Activated CD4-positive, alpha-beta memory T cell treated with anti-CD3 and anti-CD28 coated beads for 36 hours (primary cell): ENCODE measurements at places on chromosomes 13 and 19.

GRCh38 chr19:19053508-19054314, 10.1 kb upstream of the SLC25A42 start:
- no peak overlapping the region for H3K27ac ChIP-seq
- H3K4me1 ChIP-seq: no peaks in the 10 kb centered on the region
- no peaks in the 10 kb centered on the region for H3K27me3 ChIP-seq
- no peak overlapping the region for H3K4me3 ChIP-seq
- DNase-seq: peak; percentile 58

- H3K4me1 ChIP-seq: peaks cover 30% of the 10 kb centered on the region
- H3K27me3 ChIP-seq: no peaks in the 10 kb centered on the region
- DNase-seq: no peak
- H3K36me3 ChIP-seq: peaks cover 16% of the 10 kb centered on the region
Measured at GRCh38 chr19:23800271-23800670, 41.6 kb upstream of the ZNF681 start.

DNA sequence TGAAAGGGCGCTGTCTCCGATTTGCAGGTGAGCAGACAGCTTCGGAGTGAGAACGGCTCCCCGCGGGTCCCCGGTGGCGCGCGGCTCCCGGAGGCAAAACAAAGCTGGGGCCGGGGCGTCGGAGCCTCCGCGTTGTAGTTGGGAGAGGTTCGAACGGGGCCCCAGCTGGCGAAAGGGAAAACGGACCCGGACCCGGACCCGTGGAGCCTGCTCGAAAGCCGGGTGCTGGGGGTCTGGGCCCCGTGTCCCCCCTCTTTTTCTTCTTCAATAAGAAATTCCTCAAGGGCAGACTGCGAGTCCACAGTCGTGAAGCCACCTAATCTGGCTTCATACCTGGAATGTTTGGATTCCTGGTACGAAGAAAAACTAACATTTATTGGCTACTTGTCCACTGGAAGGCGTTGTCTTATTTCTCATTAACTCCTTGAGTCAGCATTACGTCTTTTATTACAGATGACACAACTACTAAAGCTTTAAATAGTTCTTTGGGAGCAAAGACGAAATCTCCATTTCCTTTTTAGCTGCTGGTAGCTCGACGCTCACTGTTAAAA, 632 bp upstream of the MTIF3 start:
- H3K4me1 ChIP-seq: peaks cover 59% of the 10 kb centered on the region
- no peaks in the 10 kb centered on the region for H3K27me3 ChIP-seq
- H3K27ac ChIP-seq: peak overlapping the region; percentile 95
- peak overlapping the region; percentile 90 for H3K4me3 ChIP-seq
- H3K36me3 ChIP-seq: no peaks in the 10 kb centered on the region

GRCh38 chr13:42899266-42899665, 92.8 kb downstream of the EPSTI1 start:
- H3K27me3 ChIP-seq: no peaks in the 10 kb centered on the region
- no peak overlapping the region for H3K27ac ChIP-seq
- H3K4me1 ChIP-seq: peaks cover 5% of the 10 kb centered on the region
- peaks cover 19% of the 10 kb centered on the region for H3K36me3 ChIP-seq
- H3K4me3 ChIP-seq: no peak overlapping the region
- DNase-seq: peak; percentile 18

GRCh38 chr19:53696951-53697350, 65.2 kb downstream of the DPRX start:
- no peaks in the 10 kb centered on the region for H3K36me3 ChIP-seq
- no peak for DNase-seq
- no peaks in the 10 kb centered on the region for H3K4me1 ChIP-seq
- H3K4me3 ChIP-seq: no peak overlapping the region

- H3K27ac ChIP-seq: peak overlapping the region; percentile 54
- no peak for DNase-seq
- H3K4me1 ChIP-seq: peaks cover 15% of the 10 kb centered on the region
- peak overlapping the region; percentile 29 for H3K4me3 ChIP-seq
- no peaks in the 10 kb centered on the region for H3K36me3 ChIP-seq
Measured at GRCh38 chr19:45163751-45164460, 3.1 kb upstream of the NKPD1 start.

DNA sequence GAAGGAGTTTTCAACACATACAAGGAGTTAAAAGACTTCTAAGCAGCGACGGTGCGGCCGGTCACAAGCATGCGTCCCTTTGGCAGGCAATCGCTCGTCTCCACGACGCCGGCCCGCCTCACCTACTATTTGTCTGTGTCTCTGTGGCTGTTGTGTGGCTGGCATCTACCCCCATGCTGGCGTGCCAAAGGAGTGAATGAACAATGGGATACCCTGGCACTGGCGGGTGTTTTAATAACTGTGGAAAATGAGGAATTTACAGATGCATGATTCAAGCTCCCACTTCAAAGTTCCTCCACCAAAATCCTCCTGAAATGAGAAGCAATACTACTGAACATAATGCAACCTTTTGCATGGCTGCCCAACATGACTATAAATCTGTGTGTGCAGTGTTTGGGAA, 176.6 kb downstream of the KLF5 start:
- H3K4me3 ChIP-seq: no peak overlapping the region
- H3K27me3 ChIP-seq: peaks cover 2% of the 10 kb centered on the region
- DNase-seq: no peak
- H3K36me3 ChIP-seq: no peaks in the 10 kb centered on the region
- peaks cover 9% of the 10 kb centered on the region for H3K4me1 ChIP-seq

DNA sequence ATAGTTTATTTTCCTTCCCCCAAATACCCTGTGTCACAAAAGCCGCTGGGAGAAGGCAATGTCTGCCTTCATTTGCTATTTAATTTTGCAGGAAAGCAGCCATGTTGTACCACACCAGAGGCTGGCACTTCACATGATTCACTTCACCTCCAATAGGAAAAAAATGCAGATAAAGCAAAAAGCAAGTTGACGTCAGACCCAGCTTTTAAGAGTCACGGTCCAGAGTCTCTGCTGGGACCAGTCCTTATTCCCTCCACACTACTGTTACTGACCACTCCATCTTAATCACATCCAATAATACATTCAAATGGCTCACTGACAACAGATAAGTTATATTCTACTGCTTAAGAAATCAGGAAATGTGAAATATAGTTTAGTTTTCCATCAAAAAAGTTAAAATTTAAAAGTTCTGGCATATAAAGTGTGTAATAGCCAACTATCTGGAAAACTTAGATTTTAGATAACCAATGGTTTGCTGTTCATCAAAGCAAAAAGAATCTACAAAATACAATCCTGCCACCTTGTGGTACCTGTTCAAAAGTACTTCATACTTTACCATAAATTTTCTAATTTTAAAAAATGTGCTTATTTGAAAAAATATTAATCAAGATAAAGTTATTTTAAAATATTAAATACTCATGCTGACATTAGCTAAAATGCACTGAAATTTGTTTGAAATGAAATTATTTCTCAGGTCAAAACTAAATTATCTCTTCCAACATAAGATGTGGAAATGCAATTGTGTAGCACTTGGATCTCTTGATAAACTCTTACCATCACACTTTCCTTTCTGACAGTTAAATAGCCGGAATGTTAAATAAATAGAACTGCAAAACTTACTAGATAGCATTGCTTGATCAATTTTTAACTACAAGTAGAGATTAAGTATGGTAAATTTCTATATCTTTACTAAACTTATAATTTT, 97.3 kb downstream of the SERP2 start:
- no peak overlapping the region for H3K27ac ChIP-seq
- H3K4me1 ChIP-seq: no peaks in the 10 kb centered on the region
- H3K36me3 ChIP-seq: no peaks in the 10 kb centered on the region

GRCh38 chr13:97944396-97945029, 9.0 kb upstream of the IPO5 start:
- H3K27me3 ChIP-seq: peaks cover 4% of the 10 kb centered on the region
- no peak overlapping the region for H3K27ac ChIP-seq
- no peak for DNase-seq
- H3K36me3 ChIP-seq: no peaks in the 10 kb centered on the region
- no peak overlapping the region for H3K4me3 ChIP-seq
- H3K4me1 ChIP-seq: peaks cover 5% of the 10 kb centered on the region

- H3K27ac ChIP-seq: no peak overlapping the region
- no peaks in the 10 kb centered on the region for H3K36me3 ChIP-seq
- no peak for DNase-seq
- H3K4me1 ChIP-seq: no peaks in the 10 kb centered on the region
- no peak overlapping the region for H3K4me3 ChIP-seq
Measured at GRCh38 chr13:99828123-99828522, 143.4 kb downstream of the ZIC5 start.

GRCh38 chr19:12777217-12778016, 2.1 kb upstream of the HOOK2 start:
- H3K36me3 ChIP-seq: no peaks in the 10 kb centered on the region
- peak overlapping the region; percentile 76 for H3K4me3 ChIP-seq
- peaks cover 40% of the 10 kb centered on the region for H3K4me1 ChIP-seq

GRCh38 chr13:91297503-91297902, 50.0 kb upstream of the MIR17HG start:
- no peaks in the 10 kb centered on the region for H3K36me3 ChIP-seq
- no peaks in the 10 kb centered on the region for H3K4me1 ChIP-seq
- DNase-seq: no peak
- no peak overlapping the region for H3K27ac ChIP-seq

DNA sequence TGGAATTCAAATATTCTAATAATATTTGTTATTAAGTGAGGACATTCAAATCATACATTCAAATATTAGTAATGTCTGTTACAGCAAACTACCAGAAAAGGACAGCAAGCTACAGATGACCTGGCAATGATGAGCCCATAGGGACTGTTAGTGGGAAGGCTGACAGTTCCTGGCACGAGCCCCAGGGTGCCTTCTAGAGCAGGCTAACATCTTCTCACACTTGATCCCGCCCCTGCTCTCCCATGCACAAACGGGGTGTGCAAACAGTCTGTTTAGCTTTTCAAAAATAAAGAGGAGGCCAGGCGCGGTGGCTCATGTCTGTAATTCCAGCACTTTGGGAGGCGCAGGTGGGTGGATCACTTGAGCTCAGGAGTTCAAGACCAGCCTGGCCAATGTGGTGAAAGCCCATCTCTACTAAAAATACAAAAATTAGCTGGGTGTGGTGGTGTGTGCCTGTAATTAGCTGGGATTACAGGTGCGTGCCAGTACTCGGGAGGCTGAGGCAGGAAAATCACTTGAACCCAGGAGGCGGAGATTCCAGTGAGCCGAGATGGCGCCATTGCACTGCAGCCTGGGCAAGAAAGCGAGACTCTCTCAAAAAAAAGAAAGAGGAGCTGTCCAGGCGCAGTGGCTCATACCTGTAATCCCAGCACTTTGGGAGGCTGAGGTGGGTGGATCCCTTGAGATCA, 9.6 kb upstream of the GARRE1 start:
- no peak for DNase-seq
- no peak overlapping the region for H3K27ac ChIP-seq
- H3K27me3 ChIP-seq: no peaks in the 10 kb centered on the region

GRCh38 chr13:47092202-47092601, 195.3 kb upstream of the HTR2A start:
- H3K36me3 ChIP-seq: no peaks in the 10 kb centered on the region
- H3K27me3 ChIP-seq: no peaks in the 10 kb centered on the region
- DNase-seq: no peak
- no peak overlapping the region for H3K27ac ChIP-seq
- no peak overlapping the region for H3K4me3 ChIP-seq

DNA sequence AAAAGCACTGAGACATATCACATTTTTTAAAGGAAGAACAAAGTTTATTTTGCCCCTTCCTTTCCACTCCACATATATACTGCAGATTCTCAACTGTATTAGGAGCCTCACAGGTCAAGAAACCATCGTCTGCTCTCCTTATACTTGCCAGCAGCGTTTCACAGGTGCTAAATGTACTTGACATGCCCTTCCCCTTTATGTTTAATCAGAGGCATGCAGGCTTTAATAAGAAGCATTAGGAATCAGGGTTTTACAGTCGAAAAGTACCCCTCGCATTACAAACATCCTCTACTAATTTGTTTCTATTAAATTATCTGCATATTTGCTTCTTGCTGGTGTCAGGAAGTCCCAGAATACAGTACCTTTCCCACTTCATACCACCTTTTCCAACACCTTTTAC, 3.7 kb upstream of the RAP2A start:
- H3K27me3 ChIP-seq: peaks cover 3% of the 10 kb centered on the region
- no peak for DNase-seq
- H3K4me1 ChIP-seq: peaks cover 9% of the 10 kb centered on the region
- no peak overlapping the region for H3K4me3 ChIP-seq
- H3K27ac ChIP-seq: no peak overlapping the region
- peaks cover 4% of the 10 kb centered on the region for H3K36me3 ChIP-seq

DNA sequence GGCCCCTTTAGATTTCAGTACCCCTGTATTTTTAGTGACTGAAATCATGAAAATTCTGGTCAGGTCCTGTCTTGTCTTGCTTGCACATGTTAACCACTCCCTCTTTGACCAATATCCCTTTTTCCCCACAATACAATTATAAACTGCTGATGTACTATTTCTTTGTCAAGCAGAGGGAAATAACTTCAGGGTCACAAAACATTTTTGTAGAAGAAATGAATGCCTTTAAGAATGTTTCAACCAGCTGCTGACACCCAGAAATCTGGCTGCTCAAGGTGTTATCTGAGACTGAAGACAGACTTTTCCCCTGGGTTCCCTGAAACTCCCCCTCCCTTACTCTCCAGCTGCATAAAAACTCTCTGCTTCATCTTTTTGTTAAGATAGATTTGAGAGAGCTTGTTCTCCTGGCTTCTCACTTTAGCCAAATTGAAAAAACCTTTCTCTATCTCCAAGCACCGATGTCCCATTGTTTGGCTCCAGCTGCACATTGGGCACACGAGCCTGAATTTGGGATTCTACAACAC, 18.4 kb upstream of the ACOD1 start:
- H3K36me3 ChIP-seq: no peaks in the 10 kb centered on the region
- no peak for DNase-seq
- no peak overlapping the region for H3K4me3 ChIP-seq

- no peak overlapping the region for H3K4me3 ChIP-seq
- H3K4me1 ChIP-seq: peaks cover 86% of the 10 kb centered on the region
- no peak overlapping the region for H3K27ac ChIP-seq
Measured at GRCh38 chr13:99042521-99043250, 64.8 kb upstream of the DOCK9 start.

DNA sequence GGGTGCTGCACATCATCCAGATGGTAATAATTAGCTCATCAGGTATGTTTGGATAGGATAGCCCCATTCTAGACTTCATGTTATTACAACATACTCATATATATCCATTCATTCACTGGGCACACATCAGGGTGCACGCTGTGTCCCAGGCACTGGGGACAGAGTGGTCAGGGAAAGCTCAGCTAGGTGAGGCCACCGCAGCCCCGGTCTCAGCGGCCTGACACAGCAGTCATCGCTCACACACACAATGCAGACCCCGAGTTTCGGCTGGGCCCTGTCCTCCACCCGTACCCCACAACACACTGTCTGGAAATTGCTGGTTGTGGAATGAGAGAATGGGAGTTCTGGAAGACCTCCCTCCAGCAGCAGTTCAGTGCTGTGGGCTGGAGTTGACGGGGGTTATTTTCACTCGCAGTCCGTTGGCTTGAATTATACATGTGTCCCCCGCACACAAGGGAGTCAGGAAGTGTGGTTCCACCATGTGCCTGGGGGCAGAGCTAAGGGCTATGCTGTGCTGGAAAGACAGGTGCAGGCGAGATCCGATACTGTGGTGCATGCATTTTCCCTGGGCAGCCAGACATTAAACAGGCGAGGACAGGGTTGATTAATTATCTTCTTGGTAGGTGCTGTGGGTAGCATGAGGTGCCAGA, 257.6 kb downstream of the TEX29 start:
- H3K4me3 ChIP-seq: no peak overlapping the region
- no peak overlapping the region for H3K27ac ChIP-seq
- H3K36me3 ChIP-seq: peaks cover 2% of the 10 kb centered on the region

GRCh38 chr19:20923077-20923871, at the start of gene ZNF85:
ZNF85 (plus strand) TSS chr19:20923251; CDS start chr19:20923401, 150 bp downstream.
- peaks cover 9% of the 10 kb centered on the region for H3K36me3 ChIP-seq
- no peaks in the 10 kb centered on the region for H3K27me3 ChIP-seq
- peak within 1 kb of the TSS; percentile 98 for H3K4me3 ChIP-seq
- H3K4me1 ChIP-seq: peaks cover 23% of the 10 kb centered on the region
- peak; percentile 95 for DNase-seq

GRCh38 chr13:113404723-113405471, 41.0 kb upstream of the GRTP1 start:
- H3K36me3 ChIP-seq: no peaks in the 10 kb centered on the region
- H3K27ac ChIP-seq: no peak overlapping the region
- H3K27me3 ChIP-seq: peaks cover 4% of the 10 kb centered on the region
- no peak for DNase-seq
